ENCODE measurements at places on chromosomes 2 and 18.
A peak's percentile ranks its signal among the peaks of the same experiment; 100 is the strongest.

DNA sequence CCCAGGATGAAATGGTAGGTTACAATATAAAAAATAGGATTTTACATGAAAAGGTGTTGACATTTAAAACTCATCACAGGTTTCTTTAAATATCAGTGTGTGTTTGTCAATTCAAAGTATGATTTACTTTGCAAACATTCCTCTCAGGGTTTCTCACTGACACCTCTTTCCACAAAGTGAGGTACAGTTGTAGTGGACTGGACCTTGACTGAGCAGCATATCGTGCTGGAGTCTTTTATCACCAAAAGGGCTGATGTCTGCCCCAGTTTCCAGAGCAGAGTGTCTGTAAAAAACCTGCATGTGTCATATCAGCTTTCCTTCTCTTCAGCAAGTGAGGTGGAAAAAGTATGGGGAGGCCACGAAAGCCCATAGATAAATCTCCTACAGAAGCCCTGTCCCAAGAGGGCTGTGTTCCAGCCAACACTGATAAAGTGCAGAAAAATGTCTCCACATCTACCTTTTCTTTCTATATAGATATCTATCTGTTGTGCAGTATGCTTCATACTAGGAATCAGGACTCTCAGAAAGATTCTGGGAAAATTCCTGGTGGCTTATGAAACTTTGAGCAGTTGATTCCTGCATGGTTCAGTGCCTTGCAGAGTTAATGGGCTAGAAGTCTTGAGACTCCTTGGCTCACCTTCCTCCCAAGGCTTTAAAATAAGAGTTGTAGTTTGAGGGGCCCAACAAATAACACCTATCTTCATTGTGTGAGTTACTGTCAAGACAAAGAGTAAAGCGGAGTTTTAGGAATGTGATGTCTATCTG lies 6.9 kb downstream of the ACYP2 start:
- DNase-seq, result no peak

DNA sequence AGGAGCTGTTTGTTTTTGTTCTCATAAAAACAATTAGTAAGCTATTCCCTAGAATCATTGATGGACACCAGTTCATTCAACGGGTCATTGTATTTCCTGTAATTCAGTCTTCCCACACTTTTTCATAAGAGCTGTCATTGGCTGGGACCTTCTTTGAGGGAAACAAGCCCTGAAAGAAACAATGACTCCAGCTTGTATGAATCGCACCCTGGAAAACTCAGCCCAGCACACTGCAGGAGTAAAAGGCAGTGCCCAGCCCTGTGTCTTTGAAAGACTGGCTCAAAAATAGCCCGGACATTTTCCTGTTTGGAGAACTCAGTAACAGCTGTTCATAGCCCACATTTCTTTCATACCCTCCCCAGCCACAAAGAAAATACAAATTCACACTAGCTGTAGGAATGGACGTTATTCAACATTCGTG lies 81.5 kb downstream of the NCKAP5 start:
- no peak for DNase-seq

GRCh38 chr2:154306266-154306970 lies 392.1 kb upstream of the KCNJ3 start:
- no peak for DNase-seq

DNA sequence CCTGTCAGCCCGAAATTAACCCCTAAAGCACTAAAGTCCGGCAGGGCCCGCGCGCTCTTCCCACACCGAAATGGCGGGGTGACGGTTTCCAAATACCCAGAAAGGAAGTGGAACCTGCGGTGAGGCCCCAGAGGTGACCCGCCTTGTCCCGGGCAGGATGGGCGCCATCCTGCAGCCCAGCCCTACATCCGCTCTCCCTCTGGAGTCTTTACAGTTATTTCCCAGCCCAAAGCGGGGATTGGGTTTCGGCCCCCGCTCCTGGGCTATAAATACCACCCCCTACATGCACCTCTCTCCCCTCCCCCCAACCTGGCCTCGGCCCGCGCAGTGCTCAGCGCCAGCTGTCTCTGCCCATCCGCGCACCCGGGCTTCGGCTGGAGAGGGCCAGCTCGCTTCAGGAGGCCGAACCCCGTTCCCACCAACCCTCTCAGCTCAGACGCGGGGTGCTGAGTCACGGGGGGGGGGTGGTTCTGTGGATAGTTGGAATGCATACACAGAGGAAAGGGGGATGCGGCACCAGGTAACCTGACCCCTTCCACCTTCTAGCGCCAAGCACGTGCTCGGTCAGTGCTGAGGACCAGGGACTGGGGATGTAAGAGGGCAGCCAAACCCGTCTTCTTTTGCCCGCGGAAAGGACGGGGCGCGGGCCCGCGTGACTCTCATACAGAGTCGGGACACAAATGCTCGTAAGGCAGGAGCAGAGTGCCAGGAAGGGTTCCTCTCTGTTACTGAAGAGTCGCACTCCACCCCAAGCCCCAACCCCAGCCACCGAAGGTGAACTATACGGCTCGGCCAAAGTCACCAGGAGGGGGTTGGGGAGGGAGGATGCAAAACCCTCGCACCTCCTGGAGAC lies at the start of gene TUBA4B:
Gene TUBA4B (plus strand): TSS at position 344 of the 853 bp plus-strand sequence. CDS start 165 bp downstream, at position 509.
- DNase-seq, result peak; percentile 26

GRCh38 chr2:86453836-86454235 lies 12.7 kb downstream of the KDM3A start:
- DNase-seq, result no peak

DNA sequence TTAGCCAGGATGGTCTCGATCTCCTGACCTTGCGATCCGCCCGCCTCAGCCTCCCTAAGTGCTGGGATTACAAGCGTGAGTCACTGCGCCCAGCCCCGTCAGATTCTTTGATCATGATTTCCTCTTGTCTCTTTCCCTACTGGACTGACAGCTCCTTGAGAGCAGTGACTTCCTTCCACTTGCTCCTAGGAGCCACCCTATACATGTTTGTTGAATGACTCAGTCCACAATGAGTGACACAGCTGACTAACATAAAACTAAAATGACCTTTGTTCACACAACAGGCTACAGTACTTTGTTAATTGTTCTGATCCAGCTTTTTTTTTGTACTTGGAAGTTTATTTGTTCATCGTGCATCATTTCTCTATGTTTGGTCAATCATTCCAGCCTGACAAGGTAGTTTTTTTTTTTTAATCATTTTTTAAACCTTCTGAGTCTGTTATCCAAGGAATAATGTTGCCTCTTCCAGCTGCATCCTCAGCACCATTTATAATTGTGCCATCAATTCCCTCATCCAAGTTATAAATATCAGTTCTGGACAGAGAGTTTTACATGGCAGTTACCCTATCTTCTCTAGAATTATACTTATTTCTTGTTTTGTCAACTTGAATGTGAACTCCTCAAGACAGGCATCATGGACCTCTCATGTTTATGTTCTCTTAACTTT lies 42.9 kb upstream of the TUBA3E start:
- no peak for DNase-seq

GRCh38 chr18:70994116-70994515 lies 705.3 kb downstream of the SOCS6 start:
- DNase-seq, result no peak

GRCh38 chr2:9700109-9700495 lies 69.3 kb upstream of the YWHAQ start:
- no peak for DNase-seq

DNA sequence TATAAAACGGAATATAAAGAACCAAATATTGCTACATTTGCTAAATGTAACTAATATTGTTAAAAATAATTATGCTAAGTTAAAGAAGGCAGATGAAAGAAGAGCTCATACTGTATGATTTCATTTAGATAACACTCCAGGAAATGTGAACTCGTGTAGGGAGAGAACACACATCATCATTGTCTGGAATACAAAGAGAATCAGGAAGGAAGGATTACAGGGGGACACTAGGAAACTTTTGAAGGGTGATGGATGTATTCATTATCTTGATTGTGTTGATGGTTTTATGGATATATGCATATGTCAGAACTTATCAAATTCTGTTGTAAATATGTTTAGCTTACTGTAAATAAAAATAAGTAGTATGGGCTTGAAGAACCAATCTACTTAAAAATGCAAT lies 104.1 kb upstream of the TRIB2 start:
- no peak for DNase-seq

DNA sequence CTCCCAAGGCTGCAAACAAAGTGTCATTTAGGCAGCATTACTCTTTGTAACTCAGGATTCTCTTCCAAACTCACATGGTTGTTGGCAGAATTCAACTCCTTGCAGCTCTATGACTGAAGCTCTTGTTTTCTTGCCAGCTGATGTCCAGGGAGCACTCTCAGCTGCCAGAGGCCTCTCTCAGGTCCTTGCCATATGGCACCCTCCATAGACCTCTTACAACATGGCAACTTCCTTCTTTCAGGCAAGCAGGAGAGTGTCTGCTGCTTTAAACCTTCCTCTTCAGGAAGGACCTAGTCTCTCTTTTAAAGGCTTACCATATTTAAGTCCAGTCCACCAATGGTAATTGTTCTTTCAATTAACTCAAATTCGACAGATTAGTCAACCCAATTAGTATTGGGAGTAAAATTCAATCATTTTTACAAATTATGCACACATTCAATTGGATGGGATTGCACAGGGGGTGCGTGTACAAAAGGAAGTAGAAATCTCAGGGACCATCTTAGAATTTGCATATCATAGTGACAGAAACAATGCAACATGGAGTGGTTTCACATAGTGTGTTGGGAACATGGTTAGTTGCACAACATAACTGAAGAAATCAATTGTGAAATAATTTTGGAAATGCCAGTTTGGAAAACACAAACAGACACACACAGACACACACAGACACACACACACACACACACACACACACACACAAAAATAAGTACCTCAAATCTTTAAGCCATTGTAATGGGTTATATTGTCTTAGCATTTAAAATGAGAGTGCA lies 893.5 kb upstream of the ZEB2 start:
- DNase-seq, result no peak

DNA sequence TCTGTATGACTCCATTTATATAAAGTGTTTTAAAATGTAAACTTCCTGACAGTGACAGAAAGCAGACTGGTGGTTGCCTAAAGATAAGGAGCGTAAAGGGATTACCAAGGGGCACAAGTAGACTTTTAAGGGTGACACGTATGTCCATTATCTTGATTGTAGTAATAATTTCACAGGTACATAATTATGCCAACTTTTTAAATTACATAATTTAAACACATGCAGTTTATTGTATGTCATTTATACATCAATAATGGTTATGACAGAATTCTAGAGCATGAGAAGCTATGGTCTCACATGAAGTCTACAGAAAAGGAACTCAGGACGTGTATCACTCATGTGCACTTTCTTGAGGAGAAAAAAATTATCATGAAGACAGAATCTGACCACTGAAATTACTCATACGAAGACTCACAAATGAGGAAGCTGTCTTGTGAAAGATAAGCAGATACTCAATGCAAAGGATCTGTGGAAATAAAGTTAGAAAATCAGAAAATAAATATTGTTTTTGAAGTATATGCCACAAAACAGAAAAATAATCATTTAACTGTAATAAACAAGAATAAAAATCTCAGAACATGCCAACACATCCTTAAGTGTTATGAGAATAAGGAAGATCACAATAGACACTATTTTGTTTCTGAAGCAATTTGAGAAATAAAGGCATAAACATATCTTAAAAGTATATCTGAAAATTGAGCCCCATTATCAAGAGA lies 84.4 kb downstream of the TMEM131 start:
- DNase-seq, result no peak

- DNase-seq, result no peak
Measured at GRCh38 chr18:72762515-72763122, 105.2 kb downstream of the NETO1 start.

- DNase-seq, result no peak
Measured at GRCh38 chr2:177679611-177680605, 287.3 kb downstream of the AGPS start.

DNA sequence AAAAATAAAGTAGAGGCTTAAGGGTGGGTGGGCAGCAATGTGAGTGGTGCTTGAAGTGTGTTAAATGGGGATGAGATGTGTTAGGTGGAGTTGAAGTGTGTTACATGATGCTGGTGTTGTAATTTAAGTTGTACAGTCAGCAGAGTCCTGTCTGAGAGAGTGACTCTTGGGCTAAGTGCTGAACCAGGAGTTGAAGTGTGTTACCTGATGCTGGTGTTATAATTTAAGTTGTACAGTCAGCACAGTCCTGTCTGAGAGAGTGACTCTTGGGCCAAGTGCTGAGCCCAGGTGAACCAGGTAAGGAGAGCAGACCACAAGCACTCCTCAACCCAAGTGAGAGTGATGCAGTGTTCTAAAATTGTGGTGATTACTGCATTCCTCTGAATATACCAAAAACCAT lies 40.6 kb downstream of the LCLAT1 start:
- no peak for DNase-seq

DNA sequence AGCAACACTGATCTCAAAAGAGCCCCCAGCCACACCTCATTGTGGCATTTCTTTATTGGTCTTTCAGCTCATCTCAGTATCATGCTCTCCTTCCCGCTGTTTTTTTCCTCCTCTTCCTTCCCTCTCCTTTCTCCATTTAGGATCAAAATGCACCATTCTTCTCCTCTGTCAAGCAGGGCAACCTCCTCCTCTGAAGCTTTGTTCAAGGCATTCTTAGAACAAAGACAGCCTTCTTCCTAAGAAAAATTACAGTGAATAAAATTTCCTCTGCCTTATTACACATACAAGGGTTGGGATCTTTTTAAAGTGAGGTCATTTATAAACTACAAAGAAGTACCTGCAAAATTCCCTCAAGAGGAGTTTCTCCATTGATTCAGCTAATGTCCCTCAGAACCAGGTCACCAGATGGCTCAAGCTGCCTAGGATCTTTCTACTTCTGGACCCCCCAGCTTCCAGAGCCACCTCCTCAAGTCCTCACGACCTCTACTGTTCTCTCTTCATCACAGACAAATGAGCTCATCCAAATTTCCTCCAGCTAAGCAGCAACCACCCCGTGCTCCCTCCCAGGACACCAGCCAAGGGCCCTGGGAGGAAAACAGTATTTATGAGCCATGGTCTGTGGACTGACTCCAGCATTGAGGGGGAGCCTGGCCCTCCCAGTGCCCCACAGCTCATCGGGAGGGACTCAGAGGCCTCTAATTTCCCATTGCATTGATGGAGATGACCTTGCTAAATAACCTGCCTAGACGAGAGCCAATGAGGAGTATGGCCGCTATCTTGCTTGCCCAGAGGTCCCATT lies 18.0 kb downstream of the SFXN5 start:
- DNase-seq, result no peak

DNA sequence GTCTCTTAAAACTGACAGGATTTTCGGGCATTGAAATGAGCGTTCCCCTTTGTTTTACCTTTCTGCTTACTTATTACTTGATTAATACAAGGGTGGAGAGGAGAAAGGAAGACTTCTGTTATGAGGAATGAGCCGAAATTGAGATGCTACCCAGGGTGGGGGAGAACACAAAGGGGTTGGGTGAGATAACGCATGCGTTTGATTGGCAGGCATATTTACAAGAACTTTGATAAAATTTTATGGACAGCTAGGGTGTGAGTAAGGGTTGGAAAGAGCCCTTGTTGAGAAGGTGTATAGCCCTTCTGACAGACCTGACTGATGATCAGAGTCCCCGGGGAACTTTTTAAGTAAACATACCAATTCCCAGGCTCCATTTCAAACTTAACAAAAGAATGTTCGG lies 1.8 kb downstream of the RNF138 start:
- DNase-seq, result no peak

- DNase-seq, result no peak
Measured at GRCh38 chr18:70072678-70073077, 125.0 kb upstream of the CD226 start.
